Cortex of kidney (tissue), 1 donor: ENCODE measurements at places on chromosomes 16 and 17.

DNA sequence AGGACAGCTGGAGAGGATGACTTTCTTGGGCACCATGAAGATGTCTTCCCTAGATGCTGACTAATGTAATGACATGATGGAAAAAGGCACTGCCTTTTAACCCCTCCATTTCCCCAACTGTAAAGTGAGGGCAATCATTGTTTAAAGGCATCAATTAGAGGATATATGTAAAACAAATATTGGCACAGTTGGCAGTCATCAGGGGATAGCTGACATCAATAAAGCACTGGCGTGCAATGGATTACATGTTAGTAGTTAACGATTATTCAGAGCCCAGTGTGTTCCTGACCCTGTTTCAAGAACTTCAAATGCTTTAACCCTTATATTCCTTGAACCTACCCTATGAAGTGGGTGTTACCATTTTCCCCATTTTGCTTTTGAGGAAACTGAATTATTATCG, 100.7 kb downstream of the TMEM114 start:
- no peak for DNase-seq

GRCh38 chr16:86962913-86963312, 354.3 kb downstream of the C16orf95 start:
- no peak for DNase-seq

GRCh38 chr17:39270923-39271322, 45.2 kb upstream of the STAC2 start:
- no peak for DNase-seq

- no peak for DNase-seq
These were observed 221.6 kb downstream of the GSG1L start for GRCh38 chr16:27841911-27842310.

DNA sequence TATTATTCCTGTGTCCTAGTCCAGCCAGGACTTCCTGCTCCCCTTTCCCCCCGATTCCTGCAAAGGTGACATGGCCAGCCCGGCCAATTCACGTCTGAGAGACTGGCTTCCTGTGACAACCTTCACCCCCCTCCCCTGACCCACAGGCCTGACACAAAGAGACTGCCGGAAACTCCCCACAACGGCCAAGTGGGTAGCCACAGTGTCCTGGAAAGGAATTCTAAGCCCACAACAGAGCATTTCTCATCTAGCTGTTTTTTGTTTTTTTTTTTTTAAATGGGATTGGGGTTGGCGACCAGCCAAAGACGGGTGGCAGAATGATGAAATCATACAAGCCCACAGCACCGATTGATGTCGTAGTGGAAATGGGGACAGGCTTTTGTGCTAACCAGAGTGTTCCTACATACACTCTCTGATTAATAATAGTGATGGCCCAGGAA, 2.8 kb upstream of the XAF1 start:
- DNase-seq: no peak

DNA sequence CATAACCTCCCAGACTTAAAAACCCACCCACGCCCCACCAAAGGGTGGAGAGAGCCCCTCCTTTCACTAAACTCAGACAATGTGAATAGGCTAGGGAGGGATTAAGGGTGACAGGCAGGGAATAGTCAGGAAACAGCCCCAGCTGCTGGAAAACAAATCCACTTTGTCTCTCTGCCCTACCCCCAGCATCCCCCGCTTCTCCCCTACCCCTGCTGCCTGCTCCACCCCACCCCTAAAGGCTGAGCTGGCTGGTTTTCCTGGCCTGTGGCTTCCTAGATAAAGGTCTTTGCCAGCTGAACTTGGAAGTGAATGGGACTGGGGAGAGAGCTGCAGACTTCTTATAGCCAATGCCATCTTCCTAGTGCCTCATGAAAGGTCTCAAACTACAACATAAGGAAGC, 15.0 kb downstream of the CAVIN1 start:
- DNase-seq: no peak

GRCh38 chr16:68995011-68995504, 110.4 kb upstream of the HAS3 start:
- DNase-seq: no peak

GRCh38 chr17:29180034-29180787, at the start of gene MYO18A:
TSS of gene MYO18A (minus strand) at chr17:29180398. CDS start at chr17:29166940, 13,458 bp downstream.
- DNase-seq: no peak

DNA sequence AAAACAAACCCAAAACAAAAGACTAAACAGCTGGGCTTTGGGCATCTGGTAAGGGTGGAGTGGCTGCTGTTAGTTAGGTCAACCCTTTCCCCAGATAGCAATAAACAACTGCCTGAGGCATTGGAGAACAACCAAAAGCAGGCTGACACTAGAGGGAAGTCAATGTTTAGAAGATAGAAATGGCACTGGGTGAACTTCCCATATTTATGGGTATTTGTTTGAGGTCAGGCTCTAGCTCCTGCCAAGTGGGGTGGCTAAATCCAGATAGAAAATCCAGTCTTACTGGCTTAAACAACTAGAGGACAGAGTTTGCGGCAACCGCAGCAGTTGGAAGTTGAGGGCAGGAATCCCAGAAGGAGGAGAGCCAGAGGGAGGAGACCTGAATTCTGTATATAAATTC, 79.4 kb downstream of the SDK2 start:
- no peak for DNase-seq

DNA sequence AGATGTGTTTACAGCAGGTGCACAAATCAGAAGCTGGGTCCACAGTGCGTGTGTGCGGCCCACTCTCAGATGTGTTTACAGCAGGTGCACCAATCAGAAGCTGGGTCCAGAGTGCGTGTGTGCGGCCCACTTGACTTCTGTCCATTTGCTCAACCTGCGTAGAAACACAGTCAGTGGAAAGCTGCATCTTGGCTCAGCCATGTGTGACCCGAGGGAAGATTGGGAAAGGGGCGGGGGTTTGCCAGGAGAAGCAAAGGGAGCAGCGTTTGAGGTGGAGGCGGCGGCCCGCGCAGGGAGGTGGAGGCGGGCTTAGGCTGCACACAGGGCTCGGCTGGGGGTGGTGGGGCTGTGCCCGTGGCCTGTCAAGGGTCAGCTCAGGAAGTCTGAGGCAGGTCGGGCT, 4.3 kb downstream of the CTU2 start:
- DNase-seq: no peak

GRCh38 chr17:43169561-43170139, 1.4 kb upstream of the NBR1 start:
- DNase-seq: no peak

GRCh38 chr16:11273721-11274324, 394 bp upstream of the PRM3 start:
- no peak for DNase-seq

GRCh38 chr17:4405699-4406098, 28.0 kb upstream of the SPNS3 start:
- DNase-seq: no peak

- no peak for DNase-seq
These were observed 48.8 kb downstream of the SDK2 start for GRCh38 chr17:73595479-73595878.

DNA sequence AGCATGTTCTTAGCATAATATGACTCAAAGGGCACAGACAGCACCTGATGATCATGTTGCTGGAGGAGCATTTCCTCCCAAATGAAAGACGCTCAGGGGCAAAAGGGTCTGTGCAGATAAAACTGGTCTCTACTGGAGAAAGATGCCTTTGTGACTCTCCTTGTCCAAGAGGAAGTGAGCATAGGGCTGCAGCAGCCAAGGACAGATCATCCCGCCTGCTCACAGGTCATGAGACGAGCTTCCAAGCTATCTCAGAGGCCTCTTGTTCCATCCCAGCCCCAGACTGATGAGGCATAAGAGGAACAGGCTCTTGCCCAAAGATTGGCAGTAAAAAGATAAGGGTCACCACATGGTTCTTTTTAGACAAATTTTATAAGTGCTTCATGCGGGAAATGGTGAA, 141.8 kb downstream of the KATNIP start:
- no peak for DNase-seq

DNA sequence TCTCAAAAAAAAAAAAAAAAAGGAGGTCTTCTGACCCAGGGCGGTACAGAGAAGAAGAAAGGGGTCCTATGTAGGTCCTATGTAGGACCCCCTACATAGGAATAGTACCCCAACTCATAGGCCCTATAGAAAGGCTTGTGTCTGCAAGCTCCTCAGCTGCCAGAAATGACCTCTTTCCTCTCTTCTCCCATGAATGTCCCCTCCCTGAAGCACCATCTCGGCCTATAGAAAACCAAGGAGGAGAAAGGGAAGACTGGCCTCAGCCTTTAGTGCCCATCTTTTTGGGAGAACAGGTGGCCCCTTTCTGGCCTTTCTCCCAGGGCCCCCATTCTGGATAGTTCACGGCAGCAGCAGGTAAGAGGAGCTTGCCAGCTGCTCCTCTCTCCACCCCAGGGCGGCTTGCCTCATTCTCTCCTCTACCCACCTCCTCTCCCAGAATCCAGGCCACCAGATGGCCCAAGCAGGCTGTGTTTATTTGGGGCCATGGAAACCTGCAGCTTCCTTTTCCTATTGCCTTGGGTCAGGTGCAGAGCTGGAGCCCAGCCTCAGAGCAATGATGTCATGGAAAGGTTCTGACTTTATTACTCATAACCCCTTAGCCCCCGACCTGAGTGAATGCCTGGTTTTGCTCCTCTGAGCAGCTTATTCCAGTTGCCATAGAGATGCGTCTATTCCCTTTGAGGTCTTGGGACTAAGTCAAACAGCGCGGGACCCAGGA, 1.6 kb upstream of the MRPL58 start:
- no peak for DNase-seq

- DNase-seq: no peak
These were observed 101.4 kb upstream of the HLF start for GRCh38 chr17:55163408-55163807.

DNA sequence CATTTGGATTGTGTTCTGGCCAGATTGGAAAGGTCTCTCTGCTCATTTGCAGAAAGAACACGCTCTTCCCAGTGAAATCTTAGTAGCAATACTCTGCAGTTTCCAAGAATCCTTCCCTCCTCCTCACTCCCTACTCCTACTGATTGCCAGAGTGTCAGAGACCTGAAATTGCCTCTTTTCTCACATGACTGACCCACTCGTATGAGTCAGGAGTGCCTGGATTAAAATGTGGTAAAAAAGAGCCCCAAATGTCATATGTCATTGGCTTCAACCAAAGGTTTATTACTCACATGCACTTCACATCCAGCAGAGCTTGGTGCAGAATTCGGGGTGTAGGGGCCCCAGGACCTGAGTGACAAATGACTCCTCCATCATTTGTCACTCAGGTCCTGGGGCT, 39.7 kb upstream of the IRX3 start:
- DNase-seq: no peak

GRCh38 chr16:53085931-53086421, 31.2 kb downstream of the CHD9 start:
- DNase-seq: no peak

DNA sequence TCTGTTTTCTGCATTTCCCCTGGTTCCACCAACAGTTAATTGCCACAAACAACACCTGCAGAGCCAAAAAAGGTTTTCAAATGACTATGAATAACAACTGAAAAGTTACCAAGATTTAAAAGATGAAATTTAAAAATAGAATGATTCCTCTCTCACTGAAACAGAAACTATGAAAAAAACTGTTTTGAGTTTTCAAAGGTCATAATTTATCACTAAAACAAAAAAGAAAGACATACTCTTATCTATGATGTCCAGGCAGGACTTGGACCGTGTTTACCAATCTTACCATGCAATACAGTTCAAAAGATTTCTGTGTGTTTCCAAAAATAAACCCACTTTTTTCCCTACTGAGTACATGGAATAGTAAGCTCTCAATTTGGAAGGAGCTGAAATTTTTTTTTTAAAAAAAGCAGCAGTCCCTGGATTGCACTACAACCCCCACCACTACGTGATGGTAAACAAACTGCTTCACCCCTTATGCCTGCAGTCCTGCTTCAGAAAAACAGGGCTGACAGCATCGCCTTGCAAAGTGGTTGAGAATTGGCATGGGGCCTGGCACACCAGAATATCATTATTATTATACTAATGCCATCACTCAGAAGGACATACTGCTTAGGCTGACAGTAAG, 8.5 kb downstream of the TXNDC11 start:
- no peak for DNase-seq

GRCh38 chr17:66605541-66605940, 229.4 kb upstream of the CACNG5 start:
- DNase-seq: no peak
